ENCODE measurements at places on chromosomes 6 and 20.

DNA sequence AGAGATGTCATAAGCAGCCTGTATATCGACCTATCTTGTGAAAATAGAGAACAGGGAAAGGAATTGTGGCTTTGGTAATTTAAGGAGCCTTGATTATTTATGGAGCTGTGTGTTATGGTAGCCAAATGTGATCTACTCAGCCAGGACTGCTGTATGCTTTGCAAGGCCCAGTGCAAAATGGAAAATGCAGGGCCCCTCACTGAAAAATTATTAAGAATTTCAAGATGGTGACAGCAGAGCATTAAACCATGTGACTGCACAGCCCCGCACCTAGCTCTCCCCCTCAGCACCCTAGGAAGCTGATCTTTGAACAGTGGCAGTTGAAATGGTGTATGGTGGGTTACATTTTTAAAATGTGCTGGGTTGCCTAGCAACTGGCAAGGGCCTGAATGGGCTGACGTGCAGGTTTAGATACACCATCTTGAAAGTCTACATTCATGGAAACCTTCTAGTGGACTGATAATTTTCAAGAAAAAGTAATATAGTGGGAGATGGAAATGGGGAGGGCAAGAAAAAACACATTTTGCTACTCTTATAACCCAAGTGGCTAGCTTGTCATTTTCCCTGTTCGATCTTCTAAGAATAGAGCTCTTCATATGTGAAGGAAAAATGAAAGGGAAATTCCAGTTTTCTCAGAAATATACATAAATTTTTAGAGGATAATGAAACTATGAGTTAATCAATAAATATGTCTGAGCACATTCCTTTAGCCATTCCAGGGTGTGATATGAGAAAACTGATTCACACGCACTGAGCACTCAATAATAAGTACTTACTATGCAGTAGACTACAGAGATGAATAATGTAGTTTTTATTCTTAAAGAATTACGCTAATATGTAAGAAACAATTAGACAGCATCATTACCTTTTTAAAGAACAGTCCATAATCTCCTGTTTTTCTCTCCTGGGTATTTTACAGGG is 208.0 kb downstream of the ARHGAP18 start:
- DNase-seq: no peak

DNA sequence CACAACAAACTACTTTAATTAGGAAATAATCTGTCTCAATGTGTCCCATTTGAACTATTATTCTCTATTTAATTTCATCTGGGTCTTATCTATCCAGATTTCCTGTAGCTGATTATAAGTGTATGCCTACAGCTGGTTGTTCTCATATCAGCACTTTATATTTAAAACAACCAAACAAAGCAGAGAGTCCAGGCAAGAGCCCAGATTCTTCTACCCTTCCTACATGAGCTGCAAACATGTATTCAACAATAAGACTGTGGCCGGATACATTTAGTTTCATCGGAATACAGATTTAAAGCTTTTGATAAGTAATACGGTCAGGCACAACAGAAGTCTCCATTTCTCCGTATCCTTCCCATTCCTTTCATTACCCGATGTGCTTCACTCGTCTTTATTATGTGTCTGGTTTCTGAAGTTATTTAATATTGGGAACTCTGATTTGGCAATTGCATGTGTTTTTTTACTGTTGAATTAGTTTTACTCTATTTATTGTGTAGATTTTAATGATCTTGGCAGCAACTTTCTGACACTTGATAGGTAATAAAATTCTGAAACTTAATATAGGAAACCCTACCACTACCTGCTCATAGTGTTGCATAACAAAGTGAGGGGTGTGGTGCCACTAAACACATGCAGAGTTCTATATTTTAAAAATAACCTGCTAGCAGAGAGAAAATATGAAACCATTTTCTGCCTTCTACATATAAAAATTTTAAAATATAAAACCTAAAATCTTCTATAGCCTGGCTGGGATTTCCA is 653.5 kb upstream of the PTCHD4 start:
- DNase-seq: no peak

GRCh38 chr6:79783670-79784394 is 152.7 kb downstream of the SH3BGRL2 start:
- no peak for DNase-seq

- DNase-seq: peak; percentile 51
These were observed 659 bp downstream of the MCUR1 start for GRCh38 chr6:13813621-13814175.

GRCh38 chr20:31835977-31836852 is 9.2 kb downstream of the FOXS1 start:
- DNase-seq: peak; percentile 92

- DNase-seq: no peak
These were observed 6.2 kb upstream of the ZNF311 start for GRCh38 chr6:29011276-29011734.

DNA sequence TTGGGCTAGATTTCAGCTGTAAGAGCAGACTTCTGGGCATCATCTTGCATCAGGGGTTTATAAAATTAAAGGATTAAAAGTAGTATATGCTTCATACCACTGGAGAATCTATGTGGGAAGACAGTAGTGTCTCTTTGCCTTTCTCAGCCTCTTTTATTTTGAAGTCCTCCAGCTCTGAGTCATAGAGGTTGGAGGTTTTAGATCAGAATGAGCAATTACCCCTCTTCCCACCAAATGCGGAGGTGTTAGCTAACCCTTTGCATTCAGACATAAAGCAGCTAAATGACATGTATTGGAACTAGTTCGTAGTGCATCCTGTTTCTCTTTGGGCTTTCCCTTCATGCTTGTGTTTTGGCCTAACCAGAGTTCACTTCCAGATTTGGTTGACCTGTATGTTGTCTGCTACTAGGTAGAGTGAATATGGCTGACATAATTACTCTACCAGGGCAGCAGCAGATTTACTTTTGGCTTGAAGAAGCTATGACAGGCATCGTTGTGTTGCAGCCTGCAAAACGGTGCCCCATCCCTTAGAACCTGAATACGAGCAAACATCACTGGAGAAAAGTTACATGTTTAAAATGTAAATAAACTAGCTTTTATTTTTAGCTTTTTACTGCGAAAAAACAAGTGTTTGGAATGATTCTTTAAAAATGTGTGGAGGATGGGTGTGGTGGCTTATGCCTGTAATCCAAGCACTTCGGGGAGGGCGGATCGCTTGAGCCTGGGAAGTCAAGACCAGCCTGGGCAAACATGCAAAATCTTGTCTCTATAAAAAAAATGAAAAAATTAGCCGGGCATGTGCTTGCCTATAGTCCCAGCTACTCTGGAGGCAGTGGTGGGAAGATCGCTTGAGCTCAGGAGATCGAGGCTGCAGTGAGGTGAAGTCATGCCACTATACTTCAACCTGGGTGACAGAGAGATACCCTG is 82.2 kb downstream of the MYO6 start:
- DNase-seq: no peak

GRCh38 chr6:99512033-99512432 is 3.2 kb downstream of the USP45 start:
- DNase-seq: no peak

DNA sequence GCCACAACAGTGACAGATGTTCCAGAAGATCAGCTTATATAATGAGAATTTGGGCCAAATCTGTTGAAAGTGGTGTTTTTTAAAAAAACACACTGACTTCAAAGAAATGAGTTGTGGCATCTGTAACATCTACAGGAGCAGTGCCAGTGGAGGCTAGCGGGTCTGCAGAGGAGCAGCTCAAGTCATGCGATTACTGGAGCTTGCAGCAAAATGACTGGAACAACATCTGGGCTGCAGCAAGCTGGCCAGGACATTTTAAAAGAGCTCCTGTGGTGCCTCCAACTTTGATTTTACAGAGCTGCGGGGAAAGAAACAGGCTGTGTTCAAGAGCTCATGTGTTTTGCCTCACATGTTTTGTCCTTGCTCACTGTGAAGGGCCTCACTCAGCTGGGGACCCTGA is 57.2 kb downstream of the TBX18 start:
- DNase-seq: no peak

GRCh38 chr6:3965071-3965718 is 113.7 kb downstream of the FAM217A start:
- no peak for DNase-seq

DNA sequence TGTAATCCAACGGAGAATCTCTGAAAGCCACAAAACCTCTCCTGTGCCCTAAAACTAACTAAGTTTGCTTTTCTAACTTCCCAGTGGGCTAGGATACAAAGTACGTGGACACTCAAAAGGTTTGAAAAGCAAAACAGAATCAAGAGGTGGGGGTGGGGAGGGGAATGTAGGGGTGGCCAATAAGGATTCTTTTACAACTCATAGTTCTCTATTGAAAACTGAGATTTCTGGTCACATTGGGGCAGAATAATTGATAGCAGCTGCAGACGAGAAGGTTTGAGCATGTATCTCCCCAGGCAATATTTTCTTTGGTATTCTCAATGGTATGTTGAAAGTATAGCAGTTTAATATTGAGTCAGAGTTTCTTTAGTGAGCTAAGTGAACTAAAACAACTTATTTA is 376.7 kb upstream of the CITED2 start:
- no peak for DNase-seq

- no peak for DNase-seq
These were observed 57.4 kb downstream of the TOX2 start for GRCh38 chr20:43972051-43972450.

GRCh38 chr6:70673054-70673453 is 5.4 kb downstream of the SMAP1 start:
- no peak for DNase-seq

DNA sequence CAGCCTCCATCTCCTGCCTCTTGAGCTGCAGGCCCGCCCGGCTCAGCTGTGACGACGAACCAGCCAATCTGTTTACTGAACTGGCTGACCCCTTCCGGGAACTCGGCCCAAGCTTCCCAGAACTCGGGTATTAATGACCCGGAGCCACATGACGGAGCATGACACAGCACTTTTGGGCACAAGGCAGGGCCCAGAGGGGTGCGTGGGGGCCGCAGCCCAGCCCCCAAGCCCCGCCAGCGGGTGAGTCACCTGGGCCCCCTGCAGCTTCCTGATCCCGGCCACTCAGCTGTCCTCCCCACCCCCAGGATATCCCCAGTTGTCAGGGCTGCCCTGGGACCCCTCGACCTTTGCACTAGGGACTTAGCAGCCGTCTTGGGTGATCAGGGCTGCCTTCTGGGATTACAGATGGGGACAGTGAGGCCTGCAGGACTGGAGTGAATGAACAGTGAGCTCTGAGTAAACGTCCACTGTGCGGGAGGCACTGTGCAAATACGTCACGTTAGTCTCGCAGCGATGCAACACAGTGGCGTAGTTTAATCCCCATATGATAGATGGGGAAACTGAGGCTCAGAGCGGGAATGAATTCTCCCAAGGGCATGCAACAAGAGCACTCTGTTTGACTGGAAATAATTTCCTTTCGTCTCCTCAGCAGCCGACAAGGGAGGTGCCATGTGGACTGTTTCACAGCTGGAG is 102.1 kb downstream of the CEBPB start:
- no peak for DNase-seq

DNA sequence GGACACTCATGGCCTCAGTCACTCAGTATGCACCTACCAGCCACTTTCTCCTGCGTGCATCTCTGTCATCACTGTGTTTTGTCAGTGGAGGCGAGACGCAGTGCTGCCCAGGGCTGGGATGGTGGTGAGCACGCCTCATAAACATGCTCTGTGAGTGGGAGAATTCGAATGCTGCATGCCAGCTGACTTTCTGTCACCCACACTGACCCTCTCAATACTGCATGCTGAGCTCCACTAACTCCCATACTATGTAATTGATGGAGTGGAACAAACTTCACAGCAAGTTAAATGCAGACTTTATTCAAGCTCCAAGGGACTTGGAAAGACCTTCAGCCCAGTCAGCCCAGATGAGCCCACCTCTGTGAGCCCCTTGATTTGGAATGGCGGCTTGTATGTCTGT is 22.7 kb upstream of the GGTLC1 start:
- DNase-seq: no peak

DNA sequence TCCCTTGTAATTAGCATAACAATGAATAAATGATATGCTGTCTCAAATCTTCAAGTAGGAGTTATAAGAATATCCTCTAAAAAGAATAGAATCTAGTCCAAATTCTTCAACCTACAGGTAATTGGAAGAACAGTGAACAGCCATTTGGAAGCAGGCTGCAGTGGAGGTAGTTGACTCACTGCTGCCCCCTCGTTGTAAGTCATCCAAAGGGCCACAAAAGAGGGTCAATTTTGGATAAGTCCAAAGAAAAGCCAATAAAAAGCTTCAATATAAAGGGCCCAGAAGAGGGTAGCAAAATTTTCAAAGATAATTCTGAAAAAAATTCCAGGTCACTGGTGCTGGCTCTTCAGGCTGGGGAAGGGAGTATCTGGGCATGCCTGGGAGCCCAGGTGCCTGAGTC is 60.8 kb upstream of the SSTR4 start:
- no peak for DNase-seq

DNA sequence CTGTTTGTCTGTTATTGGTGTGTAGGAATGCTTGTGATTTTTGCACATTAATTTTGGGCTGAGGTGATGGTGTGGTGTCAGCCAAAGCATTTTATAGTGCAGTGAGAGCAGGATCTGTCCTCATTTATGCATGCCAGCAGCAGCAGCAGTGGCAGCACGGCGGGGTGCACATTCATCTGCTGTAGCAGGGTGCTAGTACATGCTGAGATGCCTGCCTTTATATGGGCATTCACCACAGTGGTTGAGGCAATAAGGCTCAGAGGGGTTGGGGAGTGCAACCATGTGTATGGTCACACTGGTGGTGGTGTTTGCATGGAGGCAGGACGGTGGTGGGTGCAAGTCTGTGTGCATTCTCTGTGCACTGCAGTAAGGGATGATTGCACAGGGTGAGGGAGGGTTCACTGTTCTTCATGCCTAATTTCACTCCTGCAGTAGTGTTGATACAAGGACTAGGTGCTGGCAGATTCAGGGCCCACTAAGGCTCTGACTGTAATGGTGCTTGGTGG is 129.3 kb upstream of the SYNCRIP start:
- DNase-seq: no peak

GRCh38 chr20:58625585-58625984 is 25.5 kb upstream of the STX16 start:
- DNase-seq: no peak

DNA sequence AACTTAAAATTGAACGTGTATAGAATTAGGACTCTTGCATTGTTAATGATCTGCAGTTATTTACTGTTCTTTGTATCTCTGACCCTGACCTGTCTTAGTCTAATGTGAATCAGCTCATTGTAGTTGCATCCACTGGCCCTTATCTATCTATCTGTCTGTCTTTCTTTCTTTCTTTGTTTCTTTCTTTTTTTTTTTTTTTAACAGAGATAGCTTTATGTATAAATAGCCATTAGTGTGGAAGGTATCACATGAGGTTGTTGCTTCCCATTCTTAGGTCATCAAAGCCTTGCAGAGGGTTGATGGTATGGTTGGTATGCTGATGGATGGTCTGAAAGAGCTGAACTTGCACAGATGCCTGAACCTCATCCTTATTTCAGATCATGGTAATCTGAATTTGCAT is 59.9 kb downstream of the ENPP1 start:
- DNase-seq: no peak

All from HS-27A (cell line).